ENCODE measurements at places on chromosomes 16 and 17.

GRCh38 chr16:50037662-50038220, 12.7 kb downstream of the CNEP1R1 start:
- DNase-seq, result no peak

DNA sequence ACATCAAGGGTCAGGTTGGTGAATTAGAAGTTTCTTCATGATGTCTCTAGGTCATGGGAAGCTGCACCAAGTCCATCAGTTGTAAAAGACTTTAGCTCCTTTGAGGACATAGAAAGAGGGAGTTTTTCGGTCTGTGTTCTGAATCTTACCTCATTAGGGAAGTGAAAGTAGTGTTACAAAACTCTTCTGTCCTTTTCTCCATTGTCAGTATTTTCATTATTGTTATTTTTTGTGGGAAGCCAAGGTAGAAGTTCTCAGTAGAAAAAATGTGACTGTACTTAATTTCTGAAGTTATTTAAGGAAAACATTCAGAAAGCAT, 24.2 kb downstream of the MAP3K3 start:
- DNase-seq, result no peak

DNA sequence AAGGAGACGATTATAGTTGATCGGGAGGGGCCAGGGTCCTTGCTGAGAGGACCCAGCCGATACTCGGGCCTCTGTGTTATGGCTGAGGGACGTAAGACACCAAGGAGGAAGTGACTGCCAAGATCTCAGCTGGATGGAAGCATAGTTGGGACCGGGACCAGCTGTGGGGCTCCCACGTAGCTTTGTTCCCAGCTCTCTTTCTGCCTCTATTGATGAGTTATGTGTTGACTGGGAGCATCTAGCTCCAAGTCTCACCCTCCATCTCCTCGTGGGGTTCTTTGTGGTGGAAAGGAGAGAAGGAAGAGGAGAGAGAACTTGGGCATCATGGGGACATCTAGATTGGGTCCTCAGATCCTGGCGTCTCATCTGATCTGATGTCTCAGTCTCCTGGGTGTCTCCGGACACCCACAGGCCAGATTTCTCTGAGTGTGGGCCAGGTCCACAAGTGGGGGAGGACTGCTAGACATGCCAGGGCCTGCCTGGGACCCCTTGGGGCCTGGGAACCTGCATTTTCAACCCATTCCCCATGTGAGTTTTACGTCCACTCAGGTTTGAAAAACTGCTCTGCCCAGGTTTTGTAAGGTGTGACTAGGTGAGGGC, 1.0 kb downstream of the MGRN1 start:
- DNase-seq, result no peak

DNA sequence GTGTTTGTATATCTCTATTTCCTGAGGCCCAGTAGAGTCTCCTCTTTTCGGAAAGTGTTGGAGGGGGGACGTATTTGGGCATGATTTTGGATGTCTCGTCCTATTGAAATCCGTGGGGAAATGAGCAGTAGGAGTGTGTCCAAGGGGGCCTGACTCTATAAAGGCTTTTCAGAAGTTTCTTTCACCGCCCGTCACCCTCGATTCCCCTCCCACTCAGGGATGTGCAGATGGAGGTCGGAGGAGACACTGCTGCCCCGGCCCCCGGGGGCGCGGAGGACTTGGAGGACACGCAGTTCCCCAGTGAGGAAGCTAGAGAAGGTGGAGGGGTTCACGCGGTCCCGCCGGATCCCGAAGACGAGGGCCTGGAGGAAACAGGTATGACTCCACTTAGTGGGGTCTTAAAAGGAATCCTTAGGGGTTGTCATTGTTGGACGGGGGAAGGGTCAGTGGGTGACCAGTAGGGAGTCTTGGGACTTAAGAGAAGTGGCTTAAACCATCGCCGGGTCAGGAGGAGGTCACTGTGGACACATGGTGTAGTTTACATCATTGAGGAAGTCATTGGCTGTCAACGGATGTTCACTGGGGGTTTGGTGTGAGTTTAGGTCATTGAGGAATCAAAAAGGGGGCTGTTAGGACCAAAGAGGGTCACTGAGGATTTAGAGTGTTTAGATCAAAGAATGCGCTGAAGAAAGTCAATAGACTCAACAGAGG, 424 bp downstream of the MON1B start:
- no peak for DNase-seq

GRCh38 chr17:47713980-47714700, 18.9 kb upstream of the TBX21 start:
- DNase-seq, result no peak

- peak; percentile 19 for DNase-seq
These were observed 1.0 kb downstream of the KAT8 start for GRCh38 chr16:31118223-31119155.

- no peak for DNase-seq
These were observed 43.6 kb upstream of the CCDC182 start for GRCh38 chr17:57788725-57789124.

GRCh38 chr17:21457051-21458026, 81.2 kb downstream of the KCNJ12 start:
- peak; percentile 88 for DNase-seq

DNA sequence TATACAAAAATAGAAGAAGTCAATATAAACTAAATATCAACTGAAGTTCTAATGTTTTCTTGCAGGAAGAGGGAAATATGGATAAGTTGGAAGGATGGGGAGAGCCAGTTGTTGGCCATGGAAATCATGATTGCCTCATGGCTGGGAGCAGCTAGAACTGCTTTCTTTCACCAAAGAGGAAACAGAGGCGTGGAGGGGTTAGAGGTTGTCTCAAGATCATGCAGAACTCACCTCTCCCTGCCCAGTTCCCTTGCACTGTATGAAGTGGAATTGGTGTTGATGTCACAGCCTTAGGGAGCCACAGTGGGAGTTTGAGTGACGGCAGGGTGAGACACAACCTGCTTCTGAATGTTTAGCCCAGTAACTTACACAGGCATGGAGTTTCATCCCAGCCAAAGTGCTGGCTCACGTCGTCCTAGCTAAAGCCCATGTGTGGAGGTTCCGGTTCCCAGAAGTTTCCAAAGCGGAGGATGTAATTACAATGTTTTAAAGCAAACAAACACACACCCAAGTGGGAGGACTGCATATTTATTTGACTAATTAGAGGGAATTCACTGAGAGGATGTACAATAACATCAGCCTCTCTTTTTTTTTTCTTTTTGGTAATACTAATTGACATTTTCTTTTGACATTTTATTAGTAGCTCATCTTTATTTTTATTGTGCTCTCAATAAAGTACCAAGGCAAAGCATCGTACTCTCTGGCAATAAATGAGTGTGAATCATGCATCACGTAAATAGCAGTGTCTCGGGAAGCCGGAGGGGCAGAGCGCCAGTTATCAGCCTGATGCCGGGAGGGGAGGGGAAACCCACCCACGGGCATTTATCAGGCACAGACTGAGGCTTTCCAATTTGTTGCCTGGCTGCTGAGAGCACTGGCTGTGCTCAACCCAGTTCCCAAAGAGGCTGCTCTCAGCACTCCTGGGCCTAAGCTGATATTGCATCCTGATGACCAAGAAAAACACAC, 118.7 kb upstream of the CDH5 start:
- DNase-seq, result peak; percentile 50

DNA sequence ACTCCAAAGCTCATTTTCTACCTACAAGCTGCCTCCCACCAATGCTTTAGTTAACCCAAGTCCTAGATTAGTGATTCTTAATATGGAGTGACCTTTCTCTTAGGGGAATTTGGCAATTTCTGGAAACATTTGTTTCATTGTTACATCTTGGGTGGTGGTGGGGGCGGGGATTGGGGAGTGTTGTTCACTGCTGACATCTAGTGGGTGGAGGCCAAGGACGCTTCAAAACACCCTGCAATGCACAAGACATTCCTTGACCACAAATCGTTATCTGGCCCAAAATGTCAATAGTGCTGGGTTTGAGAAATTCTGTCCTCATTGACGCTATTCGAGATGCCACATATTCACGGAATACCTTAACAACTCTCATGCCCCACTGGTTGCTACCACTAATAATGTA, 282.9 kb downstream of the RBFOX1 start:
- DNase-seq, result no peak

DNA sequence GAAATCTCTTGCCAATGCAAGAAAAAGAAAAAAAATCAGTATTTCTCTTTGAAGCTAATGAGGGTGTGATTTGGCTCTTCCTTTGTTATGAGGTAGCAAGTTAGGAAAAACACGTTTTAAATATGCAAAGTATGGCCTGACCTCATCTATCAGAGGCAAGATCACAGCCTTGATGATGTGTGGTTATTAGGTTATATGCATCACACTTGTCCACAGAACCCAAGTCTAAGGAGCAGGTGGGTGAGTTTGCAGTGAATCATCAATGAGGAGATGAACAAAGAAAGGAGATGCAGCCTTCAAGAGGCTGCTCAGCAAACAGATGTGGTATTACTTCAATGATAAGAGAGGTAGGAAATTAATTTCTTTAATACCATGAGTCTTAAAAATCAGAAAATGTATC, 594.8 kb upstream of the CDH5 start:
- no peak for DNase-seq

- DNase-seq, result no peak
These were observed 82.1 kb downstream of the SLC39A11 start for GRCh38 chr17:73010414-73010813.

GRCh38 chr17:69761767-69762321, 313.2 kb upstream of the KCNJ16 start:
- DNase-seq, result peak; percentile 81

DNA sequence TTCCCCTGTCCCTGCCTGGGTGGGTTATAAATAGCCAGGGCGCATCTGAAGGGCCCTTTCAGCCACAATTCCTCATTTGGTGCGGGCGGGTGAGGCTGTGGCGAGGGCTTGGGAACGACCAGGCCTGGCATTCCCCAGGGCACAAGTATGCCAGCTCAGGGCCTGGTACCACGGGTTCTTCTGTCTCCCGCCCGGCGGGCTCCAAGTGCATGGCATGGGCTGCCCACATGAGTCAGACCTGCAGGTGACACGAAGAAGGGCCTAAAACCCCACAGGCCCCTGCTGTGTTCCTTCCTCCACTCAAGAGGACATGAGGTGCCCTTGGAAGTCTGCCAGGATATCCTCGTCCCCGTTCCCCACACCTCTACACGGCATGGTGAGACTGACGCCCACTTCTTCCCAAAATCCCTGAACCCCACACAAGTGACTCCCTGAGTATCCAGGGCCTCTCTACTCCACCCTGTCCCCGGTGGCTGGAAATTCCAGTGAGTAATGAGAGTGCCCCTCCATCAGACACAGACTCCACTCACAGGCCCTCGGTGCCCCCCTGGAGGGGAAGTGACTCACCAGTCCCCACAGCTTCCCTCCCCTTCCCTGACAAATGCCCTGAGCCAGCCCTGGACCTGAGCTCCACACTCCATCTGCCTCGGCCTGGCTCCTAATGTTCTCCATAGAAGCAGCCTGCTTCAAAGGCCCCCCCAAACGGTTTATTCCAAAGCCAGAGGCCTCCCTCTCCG, 68.8 kb downstream of the ABR start:
- peak; percentile 96 for DNase-seq

DNA sequence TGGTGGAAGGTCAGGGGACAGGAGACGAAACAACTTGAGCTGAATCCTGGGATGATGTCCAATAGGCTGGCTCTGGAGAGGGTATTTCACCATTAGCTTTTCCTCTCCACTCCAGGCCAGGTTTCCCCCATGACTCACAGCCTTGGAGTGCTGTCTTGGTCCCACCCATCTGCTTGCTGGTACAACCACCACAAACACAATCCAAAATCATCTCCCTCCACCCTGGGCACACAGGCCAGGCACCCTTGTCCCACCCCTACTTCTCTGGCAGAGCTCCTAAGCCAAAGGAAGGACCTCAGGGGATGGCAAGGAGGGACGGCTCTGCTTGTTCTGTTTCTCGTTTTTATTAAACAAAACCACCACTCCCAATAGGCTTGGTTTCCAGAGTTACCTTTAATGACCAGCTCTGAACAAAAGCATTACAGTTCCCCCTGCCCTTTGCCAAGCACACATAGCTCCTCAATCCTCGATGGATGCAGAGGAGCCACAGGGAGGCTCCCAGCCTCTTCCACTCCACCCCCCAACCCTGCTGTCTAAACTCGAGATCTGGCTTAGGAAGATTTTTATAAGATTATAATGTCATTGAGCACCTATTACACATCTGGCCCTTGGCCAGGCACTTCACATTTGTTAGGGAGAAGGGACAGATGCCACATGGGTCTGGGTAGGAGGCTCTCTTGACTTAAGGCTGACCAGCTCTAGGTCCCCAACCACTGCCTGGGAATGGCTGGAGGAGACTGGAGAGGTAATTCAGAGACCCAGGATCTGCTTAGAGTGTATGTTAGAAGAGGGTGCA, 13.3 kb downstream of the CAVIN1 start:
- DNase-seq, result peak; percentile 84

GRCh38 chr16:1982013-1982433, 754 bp upstream of the NOXO1 start:
- DNase-seq, result no peak

- DNase-seq, result no peak
These were observed 164.7 kb downstream of the CNTNAP4 start for GRCh38 chr16:76441876-76442275.

Data from fibroblast of skin of scalp (primary cell).